ENCODE measurements at places on chromosomes 13 and 19.

GRCh38 chr19:7469669-7470285 lies 19.1 kb downstream of the PEX11G start:
- no peak for DNase-seq

DNA sequence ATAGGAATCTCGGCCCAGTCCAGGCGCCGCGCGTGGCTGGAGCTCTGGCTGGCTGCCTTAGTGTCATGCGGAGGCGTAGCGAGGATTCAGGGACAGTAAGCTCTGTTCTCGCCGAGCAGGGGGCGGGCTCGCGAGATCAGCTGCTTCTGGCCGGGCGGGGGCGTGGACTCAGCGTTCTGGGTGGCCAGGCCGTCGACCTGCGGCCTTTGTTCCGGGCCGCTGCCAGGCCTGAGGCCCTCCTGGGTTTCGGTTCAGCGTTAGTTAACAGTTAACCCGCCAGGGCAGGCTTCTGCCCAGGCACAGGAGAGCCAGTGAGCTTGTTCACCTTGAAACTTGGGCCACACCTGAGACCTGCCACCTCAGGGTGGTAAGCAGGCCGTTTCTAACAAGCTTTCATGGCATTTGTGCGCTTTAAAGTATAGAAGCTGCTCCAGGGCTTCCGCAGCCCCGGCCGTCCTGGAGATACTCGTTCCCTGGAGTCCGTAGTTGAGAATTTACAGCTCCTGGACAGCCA lies 332.2 kb upstream of the SGCG start:
- no peak for DNase-seq

DNA sequence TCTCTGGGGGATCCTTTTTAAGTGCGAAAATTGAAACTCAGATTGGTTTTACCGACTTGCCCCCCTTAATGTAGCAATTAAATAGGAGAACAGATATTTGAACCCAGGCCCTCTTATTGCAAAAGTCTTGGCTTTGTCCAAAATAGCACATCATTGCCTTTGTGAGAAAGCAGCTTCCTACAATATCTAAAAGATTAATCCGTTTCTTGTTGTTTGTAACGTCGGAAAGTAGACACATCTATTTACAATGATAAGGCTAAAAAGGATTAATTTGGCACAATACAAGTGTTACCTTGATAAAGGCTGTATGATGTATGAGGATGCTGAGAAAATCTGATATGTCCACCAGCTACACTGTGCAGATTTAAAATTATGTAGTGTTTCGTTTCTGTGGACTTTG lies 108.7 kb upstream of the SLC10A2 start:
- no peak for DNase-seq

GRCh38 chr19:16078759-16079707 lies 2.7 kb downstream of the TPM4 start:
- peak; percentile 62 for DNase-seq

- no peak for DNase-seq
Observed at GRCh38 chr19:51503286-51503817, 1.8 kb upstream of the SIGLEC12 start.

DNA sequence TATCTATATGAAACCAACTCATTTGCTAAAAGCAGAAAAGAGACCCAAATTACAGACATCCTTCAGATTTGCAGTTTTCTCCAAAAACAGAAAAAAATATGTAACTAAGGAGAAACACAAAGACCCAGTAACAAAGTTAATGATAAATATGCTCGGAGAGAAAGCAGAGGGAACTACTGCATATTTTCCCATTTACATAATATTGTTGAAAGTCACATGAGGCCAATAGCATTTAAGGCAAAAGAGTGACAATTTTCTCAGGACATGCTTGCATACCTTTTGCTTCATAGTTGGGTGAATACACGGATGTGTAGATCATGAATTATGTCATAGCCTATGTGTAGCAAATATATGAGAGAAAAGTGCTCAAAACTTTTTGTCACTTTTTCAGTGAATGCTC lies 310.3 kb downstream of the EFNB2 start:
- DNase-seq, result no peak

DNA sequence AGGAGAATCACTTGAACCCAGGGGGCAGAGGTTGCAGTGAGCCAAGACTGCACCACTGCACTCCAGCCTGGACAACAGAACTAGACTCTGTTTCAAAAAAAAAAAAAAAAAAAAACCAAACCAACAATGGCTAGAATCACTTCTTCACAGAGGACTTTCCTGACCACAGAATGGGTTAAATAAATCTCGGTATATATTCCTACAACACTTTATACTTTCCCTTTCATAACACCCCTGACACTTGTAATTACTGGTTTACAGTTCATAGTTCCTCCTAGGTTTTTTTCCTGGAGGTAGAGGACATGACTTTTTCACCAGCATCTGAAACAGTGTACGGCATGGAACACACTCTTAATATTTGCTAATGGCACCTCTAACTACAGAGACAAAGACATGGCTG lies 31.4 kb downstream of the ZDHHC20 start:
- no peak for DNase-seq

DNA sequence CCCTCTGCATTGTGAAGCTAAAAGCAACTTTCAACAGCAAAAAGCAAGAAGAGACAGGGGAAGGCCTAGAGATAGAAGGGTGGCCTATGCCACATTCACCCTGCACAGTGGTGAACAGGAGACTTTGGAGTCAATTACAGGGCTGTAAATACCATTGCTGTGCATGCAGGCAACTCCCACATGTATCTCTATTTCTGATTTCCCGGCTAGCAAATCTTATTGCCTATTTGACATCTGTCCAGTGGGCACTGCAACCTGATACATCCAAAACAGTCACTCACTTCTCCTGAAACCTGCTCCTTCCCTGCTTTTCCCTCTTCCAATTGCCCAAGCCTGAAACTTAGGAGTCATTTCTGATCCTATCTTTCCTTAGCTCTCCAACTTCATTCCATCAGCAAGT lies 13.4 kb downstream of the RUBCNL start:
- DNase-seq, result no peak
